ENCODE measurements at places on chromosomes 13 and 19. TPM values are rescaled to one million over a fixed set of nuclear protein-coding genes. Genes with fewer than 3 reads are reported as not detected.

DNA sequence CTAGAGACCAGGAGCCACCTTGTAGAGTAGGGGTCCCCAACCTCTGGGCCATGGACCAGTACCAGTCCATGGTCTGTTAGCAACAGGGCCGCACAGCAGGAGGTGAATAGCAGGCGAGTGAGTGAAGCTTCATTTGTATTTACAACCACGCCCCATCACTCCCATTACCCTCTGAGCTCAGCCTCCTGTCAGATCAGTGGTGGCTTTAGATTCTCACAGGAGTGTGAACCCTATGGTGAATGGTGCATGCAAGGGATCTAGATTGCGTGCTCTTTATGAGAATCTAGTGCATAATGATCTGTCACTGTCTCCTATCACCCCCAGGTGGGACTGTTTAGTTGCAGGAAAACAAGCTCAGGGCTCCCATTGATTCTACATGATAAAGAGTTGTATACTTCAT is 303.6 kb downstream of the KCNRG start:
- H3K27me3 ChIP-seq: no peaks in the 10 kb centered on the region
- no peak overlapping the region for H3K4me3 ChIP-seq
- DNase-seq: no peak
- H3K27ac ChIP-seq: no peak overlapping the region

GRCh38 chr13:67650471-67650870 is 420.3 kb upstream of the PCDH9 start:
- H3K4me3 ChIP-seq: no peak overlapping the region
- H3K36me3 ChIP-seq: no peaks in the 10 kb centered on the region
- H3K27me3 ChIP-seq: no peaks in the 10 kb centered on the region
- H3K4me1 ChIP-seq: no peaks in the 10 kb centered on the region

- H3K27me3 ChIP-seq: no peaks in the 10 kb centered on the region
- no peaks in the 10 kb centered on the region for H3K36me3 ChIP-seq
- no peaks in the 10 kb centered on the region for H3K4me1 ChIP-seq
- DNase-seq: no peak
Observed at GRCh38 chr13:73835138-73835721, 299.0 kb downstream of the KLF12 start.

GRCh38 chr13:112877976-112878955 is 90.7 kb upstream of the MCF2L start:
- H3K27me3 ChIP-seq: no peaks in the 10 kb centered on the region
- peaks cover 9% of the 10 kb centered on the region for H3K4me1 ChIP-seq
- H3K27ac ChIP-seq: no peak overlapping the region
- H3K36me3 ChIP-seq: peaks cover 89% of the 10 kb centered on the region
- peak; percentile 30 for DNase-seq
- H3K4me3 ChIP-seq: no peak overlapping the region

Gene IGFL1
- total RNA-seq: not detected

Gene CBY2
- total RNA-seq: not detected

GRCh38 chr13:33411312-33411711 is 125.8 kb upstream of the STARD13 start:
- H3K27ac ChIP-seq: peak overlapping the region; percentile 6
- no peak for DNase-seq
- peaks cover 14% of the 10 kb centered on the region for H3K4me1 ChIP-seq
- H3K4me3 ChIP-seq: no peak overlapping the region

GRCh38 chr13:112846411-112847115 is 122.5 kb upstream of the MCF2L start:
- peaks cover 74% of the 10 kb centered on the region for H3K36me3 ChIP-seq
- no peak for DNase-seq
- H3K4me1 ChIP-seq: no peaks in the 10 kb centered on the region
- no peaks in the 10 kb centered on the region for H3K27me3 ChIP-seq
- H3K27ac ChIP-seq: no peak overlapping the region

- no peaks in the 10 kb centered on the region for H3K4me1 ChIP-seq
- H3K27ac ChIP-seq: no peak overlapping the region
- H3K4me3 ChIP-seq: no peak overlapping the region
- no peaks in the 10 kb centered on the region for H3K36me3 ChIP-seq
- no peaks in the 10 kb centered on the region for H3K27me3 ChIP-seq
- no peak for DNase-seq
Observed at GRCh38 chr13:37303606-37304005, 198.1 kb upstream of the CSNK1A1L start.

DNA sequence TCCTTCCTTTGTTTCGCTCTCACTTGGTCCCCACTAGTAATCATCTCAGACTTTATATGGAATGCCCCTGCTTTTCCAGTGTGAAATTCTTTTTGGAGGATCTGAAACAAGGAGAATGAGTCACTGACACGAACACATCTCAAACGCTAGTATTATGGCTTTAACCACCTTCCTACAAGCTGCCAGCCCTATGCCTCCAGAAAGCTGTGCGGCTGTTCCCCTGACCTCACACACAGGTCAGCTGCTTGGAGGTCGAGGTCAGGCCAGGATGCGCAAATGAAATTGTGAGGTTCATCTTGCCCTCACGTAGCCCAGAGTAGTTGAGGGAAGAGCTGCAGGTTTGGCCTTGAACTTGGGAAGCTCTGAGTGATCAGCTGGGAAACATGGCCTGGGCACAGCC is 449.8 kb downstream of the FGF9 start:
- H3K36me3 ChIP-seq: no peaks in the 10 kb centered on the region
- DNase-seq: no peak
- no peaks in the 10 kb centered on the region for H3K4me1 ChIP-seq
- no peak overlapping the region for H3K4me3 ChIP-seq
- H3K27ac ChIP-seq: no peak overlapping the region

DNA sequence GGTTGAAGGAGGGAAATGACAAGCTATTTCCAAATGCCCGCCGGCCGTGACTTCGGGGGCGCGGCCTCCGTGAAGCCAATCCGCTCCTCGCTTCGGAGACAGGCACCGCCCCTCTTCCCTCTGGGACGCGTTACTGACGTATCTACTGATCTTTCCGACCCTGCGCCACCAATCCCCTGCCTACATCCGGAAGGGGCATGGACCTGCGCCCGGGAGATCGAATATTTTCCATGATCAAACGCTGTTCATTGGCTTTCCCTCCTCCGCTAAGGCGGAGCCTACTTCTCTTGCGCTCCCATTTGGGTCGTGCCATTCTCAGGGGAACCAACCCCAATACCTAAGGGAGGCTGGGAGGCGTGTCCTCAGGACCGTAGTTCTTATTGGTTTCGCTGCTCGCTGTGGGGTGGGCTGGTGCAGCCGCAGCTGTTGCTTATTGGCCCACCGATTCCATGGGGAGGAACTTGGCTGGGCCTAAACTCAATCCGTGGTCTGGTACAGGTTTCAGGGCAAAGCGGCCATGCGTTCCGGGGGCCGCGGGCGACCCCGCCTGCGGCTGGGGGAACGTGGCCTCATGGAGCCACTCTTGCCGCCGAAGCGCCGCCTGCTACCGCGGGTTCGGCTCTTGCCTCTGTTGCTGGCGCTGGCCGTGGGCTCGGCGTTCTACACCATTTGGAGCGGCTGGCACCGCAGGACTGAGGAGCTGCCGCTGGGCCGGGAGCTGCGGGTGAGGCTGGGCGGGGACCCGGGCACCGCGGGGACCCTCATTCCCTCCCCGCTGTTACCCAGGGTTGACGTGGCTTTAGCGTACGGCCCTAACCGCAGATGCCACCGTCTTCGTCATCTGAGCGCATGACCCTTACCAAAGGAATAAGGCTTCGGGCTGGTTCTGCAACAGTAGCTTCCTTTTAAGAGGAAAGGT is at the start of gene QPCTL:
Gene QPCTL (plus strand): TSS at position 480 of the 919 bp plus-strand sequence. CDS start 38 bp downstream, at position 518.
- H3K27ac ChIP-seq: peak within 1 kb of the TSS; percentile 91
- peak; percentile 98 for DNase-seq
- peak within 1 kb of the TSS; percentile 95 for H3K4me3 ChIP-seq
- peaks cover 22% of the 10 kb centered on the region for H3K4me1 ChIP-seq
- H3K27me3 ChIP-seq: no peaks in the 10 kb centered on the region

Gene MISP
- 8.9 TPM for total RNA-seq

DNA sequence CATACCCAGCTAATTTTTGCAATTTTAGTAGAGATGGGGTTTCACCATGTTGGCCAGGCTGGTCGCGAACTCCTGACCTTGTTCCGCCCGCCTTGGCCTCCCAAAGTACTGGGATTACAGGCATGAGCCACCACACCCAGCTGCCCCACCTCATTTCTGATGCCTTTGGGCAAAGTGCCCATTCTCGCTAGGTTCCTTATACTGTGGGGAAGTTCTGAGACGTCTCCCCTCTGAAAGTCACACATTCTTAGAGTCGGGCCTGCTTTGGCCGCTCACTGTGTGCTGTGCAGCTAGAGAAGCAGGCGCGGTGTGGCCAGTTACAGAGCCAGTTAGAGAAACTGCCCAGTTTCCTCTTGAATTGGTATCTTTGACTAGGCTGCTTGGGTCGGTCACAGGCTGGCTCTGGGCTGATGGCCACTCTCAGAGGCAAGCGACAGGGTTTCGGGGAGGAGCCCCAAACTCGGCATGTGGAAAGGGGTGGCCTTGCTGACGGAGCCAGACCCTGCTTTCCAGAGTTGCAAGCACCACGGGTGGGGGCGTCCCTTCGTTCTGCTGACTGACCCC is 18.0 kb downstream of the PRAM1 start:
- peaks cover 94% of the 10 kb centered on the region for H3K36me3 ChIP-seq
- H3K4me3 ChIP-seq: no peak overlapping the region
- peak; percentile 79 for DNase-seq

GRCh38 chr19:51296336-51297093 is 14.9 kb upstream of the IGLON5 start:
- H3K27me3 ChIP-seq: peaks cover 33% of the 10 kb centered on the region
- H3K4me3 ChIP-seq: no peak overlapping the region
- no peaks in the 10 kb centered on the region for H3K4me1 ChIP-seq
- no peak overlapping the region for H3K27ac ChIP-seq
- H3K36me3 ChIP-seq: no peaks in the 10 kb centered on the region

GRCh38 chr19:43768273-43769050 is 12.3 kb downstream of the KCNN4 start:
- no peaks in the 10 kb centered on the region for H3K36me3 ChIP-seq
- peaks cover 33% of the 10 kb centered on the region for H3K4me1 ChIP-seq
- no peaks in the 10 kb centered on the region for H3K27me3 ChIP-seq

DNA sequence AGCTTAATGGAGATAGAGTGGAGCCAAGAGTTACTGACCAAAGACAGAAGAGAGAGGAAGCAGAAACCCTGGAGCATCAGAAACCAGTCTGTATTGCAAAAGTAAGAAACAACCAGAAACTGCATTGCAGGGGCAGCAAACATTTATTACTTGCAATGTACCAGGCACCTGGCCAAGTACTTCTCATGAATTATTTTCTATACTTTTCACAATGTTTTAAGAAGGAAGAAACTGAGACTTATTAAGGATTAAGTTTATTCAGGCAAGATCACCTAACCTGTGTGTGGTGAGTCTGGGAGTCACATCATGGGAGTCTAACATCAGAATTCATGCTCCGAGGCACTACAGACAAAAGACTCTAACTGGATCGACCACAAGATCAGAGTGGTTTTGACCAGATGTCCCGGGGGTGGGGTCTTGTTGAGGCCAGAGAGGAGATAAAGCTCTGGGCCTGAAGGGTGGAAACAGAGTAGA is 47.4 kb downstream of the TNFRSF19 start:
- no peaks in the 10 kb centered on the region for H3K27me3 ChIP-seq
- H3K36me3 ChIP-seq: no peaks in the 10 kb centered on the region
- DNase-seq: no peak
- no peak overlapping the region for H3K27ac ChIP-seq

Gene ARRDC5
- 0.83 TPM for total RNA-seq

DNA sequence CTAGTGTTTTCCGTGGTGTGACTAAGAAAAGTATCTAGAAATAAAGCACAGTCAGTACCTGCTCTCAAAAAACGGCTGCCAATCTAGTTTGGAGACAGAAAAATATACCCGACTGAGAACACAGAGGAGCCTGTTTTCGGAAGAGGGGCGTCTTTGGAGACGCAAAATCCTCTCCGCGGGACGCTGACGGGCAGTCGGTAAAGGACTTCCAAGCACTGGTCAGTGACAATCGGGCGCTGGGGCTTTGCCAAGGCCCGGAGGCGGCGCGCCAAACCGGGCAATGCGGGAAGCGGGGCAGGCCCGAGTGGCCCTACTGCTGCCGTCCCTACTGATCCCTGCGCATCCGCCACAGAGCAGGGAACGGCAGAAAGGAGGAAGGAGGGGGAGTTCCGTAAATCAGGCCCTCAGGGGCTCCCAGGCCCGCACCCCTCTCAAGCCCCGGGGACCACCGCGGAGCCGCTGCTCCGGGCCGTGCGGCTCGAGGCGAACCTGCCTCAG is 588 bp upstream of the DPY19L3 start:
- DNase-seq: peak; percentile 77
- peaks cover 9% of the 10 kb centered on the region for H3K36me3 ChIP-seq
- H3K4me1 ChIP-seq: peaks cover 22% of the 10 kb centered on the region
- H3K27me3 ChIP-seq: no peaks in the 10 kb centered on the region
- peak overlapping the region; percentile 99 for H3K27ac ChIP-seq
- H3K4me3 ChIP-seq: peak overlapping the region; percentile 84

GRCh38 chr13:35694549-35695447 is 218.3 kb upstream of the MAB21L1 start:
- DNase-seq: no peak
- H3K36me3 ChIP-seq: no peaks in the 10 kb centered on the region
- H3K4me1 ChIP-seq: no peaks in the 10 kb centered on the region

Gene VMAC
- 8.1 TPM for total RNA-seq

DNA sequence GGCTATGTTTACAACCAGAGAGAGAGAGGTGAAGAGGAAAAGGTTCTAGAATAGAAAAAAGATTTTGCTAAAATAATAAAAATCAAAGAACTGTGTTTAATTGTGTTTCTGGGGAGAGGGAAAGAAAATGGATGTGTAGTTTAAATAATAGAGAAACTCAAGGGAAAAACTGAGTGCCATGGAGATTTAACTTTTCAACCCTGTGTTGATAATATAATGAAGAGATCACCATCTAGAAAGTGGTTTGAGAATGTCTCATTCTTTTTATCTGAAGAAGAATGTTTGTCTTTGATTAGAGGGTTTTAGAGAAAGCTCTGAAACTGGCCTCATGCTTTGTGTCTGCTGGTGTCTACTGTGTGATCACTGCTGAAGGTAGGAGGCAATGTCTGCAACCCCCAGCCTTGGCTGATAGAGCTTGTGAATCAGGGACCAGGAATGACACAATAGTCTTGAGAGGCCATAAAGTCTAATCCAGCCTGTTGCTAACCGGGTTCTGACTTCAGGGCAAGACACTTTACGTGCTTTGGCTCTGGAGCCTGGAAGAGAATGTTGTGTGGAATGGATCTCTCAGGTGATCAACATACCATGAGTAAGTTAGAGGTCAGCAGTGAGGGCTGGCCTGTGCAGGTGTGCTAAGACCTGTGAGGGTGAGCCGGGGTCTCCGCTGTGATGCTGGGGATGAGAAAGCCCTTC is 5.4 kb downstream of the COL4A2 start:
- peaks cover 8% of the 10 kb centered on the region for H3K27me3 ChIP-seq
- H3K4me3 ChIP-seq: peak overlapping the region; percentile 38
- no peak for DNase-seq
- peaks cover 29% of the 10 kb centered on the region for H3K4me1 ChIP-seq

Gene OLFM4
- total RNA-seq: not detected

GRCh38 chr19:7337380-7338194 is 11.2 kb upstream of the ARHGEF18 start:
- no peaks in the 10 kb centered on the region for H3K36me3 ChIP-seq
- DNase-seq: peak; percentile 58

- DNase-seq: no peak
- H3K4me3 ChIP-seq: peak overlapping the region; percentile 87
- peak overlapping the region; percentile 91 for H3K27ac ChIP-seq
Observed at GRCh38 chr19:11814700-11815035, 595 bp downstream of the ZNF440 start.

Measured in lower lobe of right lung (tissue), 2 donors.